Stimulated activated CD4-positive, alpha-beta T cell treated with anti-CD3 and anti-CD28 coated beads, TNF-alpha, amount 100 ng/mL, for 1 hour (primary cell): ENCODE measurements at places on chromosomes 4 and X.

DNA sequence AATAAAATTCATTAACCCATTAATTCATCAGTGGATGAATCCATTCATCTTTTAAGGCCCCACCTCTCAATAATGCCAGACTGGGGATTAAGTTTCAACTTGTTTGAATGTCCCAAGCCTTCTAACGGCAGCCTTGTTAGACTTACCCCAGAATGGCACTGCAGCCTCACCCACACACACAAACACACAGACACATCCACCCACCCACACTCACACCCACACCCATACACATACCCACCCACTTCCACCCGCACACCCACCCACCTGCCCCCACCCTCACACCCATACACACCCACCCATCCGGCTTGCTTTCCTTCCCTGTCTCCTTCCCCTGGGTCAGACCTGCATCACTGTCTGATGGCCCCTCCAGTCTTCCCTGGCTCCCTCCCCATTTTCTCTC, 102.6 kb downstream of the ARHGAP10 start:
- DNase-seq = no peak

DNA sequence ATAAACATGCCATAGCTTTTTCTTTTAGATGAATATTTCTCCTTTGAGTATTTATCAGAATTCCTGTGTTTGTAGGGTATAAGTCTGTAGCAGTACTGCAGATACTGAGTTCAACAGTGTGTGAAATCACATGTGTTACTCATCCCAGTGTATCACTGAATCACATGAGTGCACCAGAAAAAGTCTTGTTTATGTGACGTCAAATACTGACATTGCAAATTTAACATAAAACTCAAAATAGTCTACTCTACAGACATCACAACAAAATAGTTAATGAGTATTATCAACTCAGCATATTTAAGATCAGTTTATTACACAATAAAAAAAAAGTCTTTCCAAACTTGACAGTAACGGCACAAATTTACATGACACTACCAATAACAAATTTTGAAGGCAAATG, 221.3 kb downstream of the DCTD start:
- no peak for DNase-seq

- DNase-seq = no peak
Measured at GRCh38 chr4:111678908-111679307, 466.3 kb upstream of the FAM241A start.

DNA sequence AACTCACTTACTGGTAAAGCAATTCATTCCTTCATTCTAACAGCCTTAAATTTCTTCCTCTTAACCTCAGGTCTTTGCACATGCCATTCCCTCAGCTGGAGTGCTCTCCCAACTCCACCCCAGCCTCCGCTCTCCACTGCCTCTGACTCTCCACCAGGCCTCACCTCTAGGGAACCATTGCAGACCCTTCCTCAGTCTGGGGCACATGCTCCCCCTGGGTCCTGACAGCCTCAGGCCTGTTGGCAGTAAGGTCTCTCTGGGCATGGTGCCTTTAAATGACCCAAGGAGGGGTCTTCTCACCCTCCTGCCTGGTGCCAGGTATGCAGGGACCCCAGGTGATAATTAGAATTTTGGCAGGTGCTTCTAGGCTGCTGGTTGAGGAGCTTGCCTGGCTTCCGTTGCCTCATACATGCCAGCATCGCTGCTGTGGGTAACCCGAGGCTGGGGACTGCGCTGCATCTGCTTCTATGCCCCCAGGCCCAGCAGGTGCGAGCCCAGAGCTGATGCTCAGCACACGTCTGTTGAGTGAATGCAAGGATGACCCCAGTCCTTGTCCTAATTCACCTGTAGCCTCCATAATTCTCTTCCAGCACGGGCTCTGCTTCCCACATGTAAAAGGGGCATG, 27.5 kb upstream of the GPR78 start:
- no peak for DNase-seq

GRCh38 chr4:145299380-145300076, 119.1 kb upstream of the OTUD4 start:
- DNase-seq = no peak

- DNase-seq = no peak
Measured at GRCh38 chr4:54929459-54929858, 195.9 kb downstream of the KDR start.

DNA sequence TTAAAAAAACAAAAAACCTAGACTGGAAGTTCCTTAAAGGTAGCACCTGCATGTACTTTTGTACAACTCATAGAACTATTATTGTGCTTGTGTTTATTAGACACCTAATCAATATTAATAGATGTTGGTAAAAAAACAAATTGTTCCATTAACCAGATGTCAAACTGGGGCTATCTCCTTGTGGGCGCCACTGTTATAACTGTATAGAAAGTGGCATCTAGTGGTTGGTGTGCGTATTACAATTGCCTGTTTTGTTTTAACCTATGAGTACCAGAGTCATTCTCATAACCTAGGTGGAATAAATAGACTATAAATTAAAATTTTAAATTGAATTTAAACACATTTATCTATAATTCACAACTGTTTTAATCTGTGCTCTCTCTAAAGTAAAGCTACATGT, 97.4 kb downstream of the COL4A5 start:
- DNase-seq = no peak

- DNase-seq = no peak
Measured at GRCh38 chr4:174437324-174437723, 85.0 kb downstream of the HPGD start.

GRCh38 chr4:158782551-158783360, 13.9 kb downstream of the FNIP2 start:
- DNase-seq = no peak

DNA sequence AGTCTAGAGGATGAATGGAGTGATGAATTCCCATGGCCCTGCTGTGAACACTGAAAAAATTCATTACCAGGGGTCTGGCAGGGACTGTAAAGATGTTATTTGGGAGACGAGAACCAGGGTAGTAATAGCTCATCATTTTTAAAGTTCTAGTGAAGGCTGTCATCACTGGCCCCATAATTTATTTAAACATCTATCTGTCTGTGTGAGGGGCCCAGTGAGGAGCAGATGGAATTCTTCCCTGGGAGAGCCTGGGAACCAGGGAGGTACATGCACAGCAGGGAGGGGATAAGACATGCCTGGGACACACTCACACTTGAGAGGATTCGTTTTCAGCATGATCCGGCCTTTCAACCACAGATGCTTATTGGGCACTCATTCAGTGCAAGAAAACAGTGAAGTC, 162.0 kb downstream of the PDGFRA start:
- no peak for DNase-seq

GRCh38 chr4:140153718-140154571, at the start of gene MAML3:
Gene MAML3, minus strand, starts transcription at chr4:140154184. Its CDS starts 857 bp downstream, at chr4:140153327.
- peak; percentile 72 for DNase-seq

DNA sequence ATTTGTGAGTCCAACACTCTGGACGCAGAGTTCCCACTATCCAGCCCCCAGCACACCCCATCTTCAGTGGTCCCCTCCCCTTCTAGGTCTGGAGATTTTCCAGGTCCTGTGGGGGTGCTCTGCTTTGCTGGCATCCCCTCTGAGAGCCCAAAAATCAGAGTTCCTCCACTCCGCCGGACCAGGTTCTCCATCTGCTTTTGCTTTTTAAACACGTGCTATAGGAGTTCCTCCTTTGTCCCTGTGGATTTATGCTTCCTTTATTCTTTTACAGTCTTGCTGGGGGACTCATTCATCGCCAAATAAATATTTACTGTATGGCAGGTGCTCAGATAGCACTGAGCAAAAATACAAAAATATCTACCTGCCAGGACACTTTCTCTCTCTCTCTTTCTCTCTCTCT, 324.7 kb downstream of the STK32B start:
- no peak for DNase-seq

- DNase-seq = no peak
Measured at GRCh38 chr4:41256131-41256739, 493 bp upstream of the UCHL1 start.

DNA sequence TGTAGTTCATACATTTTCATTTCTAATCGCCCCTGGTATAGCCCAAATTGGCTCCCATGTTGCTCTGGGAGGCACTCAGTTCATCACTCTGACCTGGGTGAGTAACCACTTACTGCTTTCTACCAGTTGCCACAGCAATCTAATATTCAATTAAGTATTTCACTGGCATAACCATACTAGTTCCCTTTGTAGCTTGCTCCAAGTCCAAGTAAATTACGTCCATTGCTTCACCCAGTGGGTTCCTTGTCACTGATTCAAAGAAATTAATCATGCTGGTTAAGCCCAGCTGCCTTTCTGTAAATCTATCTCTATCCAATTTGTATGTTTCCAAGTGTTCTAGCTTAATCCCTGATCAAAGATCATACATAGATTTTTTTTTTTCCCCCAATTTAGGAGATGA, 92.0 kb upstream of the CBR4 start:
- DNase-seq = no peak

- DNase-seq = no peak
Measured at GRCh38 chr4:53908661-53909078, 155.7 kb downstream of the CHIC2 start.

DNA sequence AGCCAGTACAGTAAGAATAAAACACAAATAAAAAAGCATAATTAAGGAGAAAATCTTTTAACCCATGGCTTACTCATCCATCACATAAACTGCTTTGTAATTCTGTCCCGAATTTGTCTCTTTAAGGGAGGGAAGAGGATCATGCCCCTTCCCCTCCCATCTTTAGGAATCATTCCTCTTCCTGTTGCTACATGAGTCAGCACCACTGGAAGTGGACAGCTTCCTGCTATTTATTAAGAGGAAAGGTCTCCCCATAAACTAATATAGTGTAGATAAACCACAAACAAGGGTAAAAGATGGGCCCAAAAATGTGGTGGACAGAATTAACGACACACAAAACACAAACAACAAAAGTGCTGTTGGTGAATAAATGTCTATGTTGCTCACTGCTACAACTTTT, 75.8 kb downstream of the PPP3CA start:
- no peak for DNase-seq

GRCh38 chr4:60655356-60655755, 544.8 kb upstream of the ADGRL3 start:
- DNase-seq = no peak

DNA sequence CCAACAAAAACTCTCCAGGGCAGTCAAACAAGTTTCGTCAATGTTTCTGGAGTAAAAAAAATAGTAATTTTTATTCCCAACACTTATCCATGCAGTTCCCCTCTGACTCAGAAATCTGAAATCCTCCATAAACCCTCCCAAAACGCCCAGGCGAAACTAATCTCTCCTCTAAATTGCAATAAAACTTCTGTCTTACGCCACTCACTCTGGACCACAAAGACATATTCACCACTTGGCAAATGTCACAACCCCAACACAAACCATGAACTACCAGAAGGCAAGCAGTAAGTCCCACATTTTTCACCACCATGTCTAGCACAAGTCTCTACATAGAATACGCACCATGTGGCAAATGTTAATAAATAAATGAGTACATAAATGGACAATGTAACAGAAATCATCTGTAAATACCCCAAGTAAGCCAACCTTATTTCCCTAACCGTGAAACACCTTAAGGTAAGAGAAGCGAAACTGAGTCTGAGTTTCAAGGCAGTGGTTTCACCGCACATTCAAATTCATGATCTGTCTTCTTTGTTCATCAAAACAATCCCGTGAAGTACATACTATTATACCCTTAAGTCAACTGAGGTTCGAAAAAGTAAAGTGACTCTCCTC, 1.6 kb downstream of the PAPSS1 start:
- no peak for DNase-seq

- no peak for DNase-seq
Measured at GRCh38 chrX:100424012-100424411, 13.9 kb upstream of the PCDH19 start.

DNA sequence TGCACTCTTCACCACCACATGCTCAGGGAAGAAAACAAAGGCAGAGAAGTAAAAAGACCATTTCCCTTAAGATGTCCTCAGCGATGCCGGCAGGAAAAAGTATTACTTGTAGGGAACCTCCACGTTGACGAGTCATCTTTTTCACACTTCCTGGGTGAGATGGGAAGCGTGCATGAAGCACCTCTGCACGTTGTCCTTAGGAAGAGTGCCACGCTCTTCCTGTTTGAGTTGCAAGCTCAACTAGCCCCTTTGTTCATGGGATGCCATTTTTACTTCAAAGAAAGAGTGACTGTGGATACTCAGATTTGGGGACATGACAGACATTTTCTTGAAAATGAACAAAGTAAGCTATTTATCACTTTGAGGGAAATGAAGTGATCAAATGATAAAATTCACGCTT, 33.8 kb downstream of the DCTD start:
- no peak for DNase-seq

DNA sequence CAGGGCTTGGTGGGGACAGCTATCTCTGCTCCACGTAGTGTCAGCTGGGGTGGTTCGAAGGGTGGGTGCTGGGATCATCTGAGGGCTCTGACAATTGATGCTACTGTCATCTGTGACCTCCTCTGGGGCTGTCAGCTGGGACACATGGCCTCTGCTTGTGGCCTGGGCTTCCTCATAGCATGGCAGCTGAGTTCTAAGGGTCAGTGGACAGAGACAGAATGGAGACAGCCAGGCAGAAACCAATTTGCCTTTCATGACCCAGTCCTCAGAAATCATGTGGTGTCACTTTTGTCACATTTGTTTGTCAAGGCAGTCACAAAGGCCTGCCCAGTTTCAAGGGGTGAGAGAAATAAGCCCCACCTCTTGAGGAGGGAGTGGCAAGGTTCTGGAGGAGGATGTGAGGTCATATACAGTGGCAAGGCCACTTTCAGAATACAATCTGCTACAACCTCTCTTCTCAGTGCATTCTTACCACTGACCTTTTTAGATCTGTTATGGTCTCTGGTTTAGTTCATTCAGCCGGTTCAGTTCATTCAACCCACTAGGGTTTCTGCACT, 103.6 kb upstream of the BCOR start:
- no peak for DNase-seq

- DNase-seq = no peak
Measured at GRCh38 chr4:176635372-176636261, 157.1 kb downstream of the VEGFC start.

- DNase-seq = no peak
Measured at GRCh38 chrX:56978172-56978571, 17.2 kb downstream of the SPIN3 start.

DNA sequence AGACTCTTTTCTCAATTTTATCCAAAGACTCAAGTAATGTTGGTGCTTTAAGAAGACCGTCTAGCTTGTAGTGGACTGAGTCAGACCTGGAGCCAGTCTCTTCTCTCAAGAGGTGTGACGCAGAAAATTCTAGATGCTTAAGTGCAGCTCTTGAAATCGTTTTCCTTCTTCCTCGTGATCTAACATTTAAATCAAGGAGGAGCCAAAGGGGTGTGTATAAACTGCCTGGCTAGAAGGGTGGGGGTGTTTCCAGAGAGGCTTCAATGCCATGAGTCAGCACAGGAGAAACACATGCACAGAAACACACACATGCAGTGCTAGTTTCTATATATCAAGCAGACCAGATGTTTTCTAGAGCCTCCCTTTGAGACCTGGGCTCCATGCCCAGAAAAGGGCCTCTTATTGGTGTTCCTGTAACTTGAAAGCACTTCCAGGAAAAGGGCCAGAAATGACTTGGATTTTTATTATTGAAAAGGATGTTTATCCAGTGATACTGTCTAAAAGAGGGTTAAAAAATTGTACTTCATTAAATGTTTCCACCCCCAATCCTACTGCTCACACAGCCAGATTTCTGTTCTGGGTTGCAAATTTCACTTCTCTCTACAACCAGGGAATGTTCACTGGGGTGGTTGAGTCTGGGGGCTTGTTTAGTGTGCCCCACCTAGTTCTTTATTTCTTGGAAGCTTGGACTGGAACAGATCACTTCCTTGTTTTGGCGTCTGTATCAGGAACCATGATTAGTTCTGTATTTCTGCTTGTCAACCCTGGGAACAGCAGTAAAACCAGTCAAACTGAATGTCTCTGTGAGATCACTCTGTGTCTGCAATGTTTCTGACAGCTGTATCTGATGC, at the start of gene CLIC2:
Gene CLIC2, minus strand, starts transcription at position 129 of the 851 bp plus-strand sequence. CDS start 187 bp downstream, outside the sequence.
- no peak for DNase-seq
